ENCODE measurements at places on chromosomes 11 and 22. TPM values are rescaled to one million over a fixed set of nuclear protein-coding genes. Genes with fewer than 3 reads are reported as not detected.

DNA sequence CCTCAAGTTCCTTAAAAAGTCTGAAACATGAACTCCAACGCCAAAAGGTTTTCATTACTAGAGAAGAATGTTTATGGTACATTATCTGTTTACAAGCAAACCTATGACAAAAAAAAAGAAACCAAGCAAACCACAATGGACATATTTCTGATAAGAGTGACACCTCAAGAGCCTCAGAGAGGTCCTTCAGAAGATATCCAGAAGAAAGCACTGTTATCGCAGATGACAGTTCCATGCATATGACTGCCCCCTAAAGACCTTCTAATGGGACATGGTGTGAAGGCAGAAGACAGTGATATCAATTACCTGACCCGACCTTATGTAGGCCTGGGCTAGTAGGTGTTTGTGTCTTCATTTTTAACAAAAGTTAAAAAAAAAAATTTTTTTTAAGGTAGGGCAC is 3.1 kb downstream of the HDHD5 start:
- H3K36me3 ChIP-seq: no peaks in the 10 kb centered on the region
- no peaks in the 10 kb centered on the region for H3K27me3 ChIP-seq
- DNase-seq: no peak
- H3K27ac ChIP-seq: no peak overlapping the region

GRCh38 chr11:95505927-95506426 is 275.0 kb upstream of the SESN3 start:
- no peak overlapping the region for H3K27ac ChIP-seq
- H3K4me1 ChIP-seq: no peaks in the 10 kb centered on the region
- no peak for DNase-seq
- no peaks in the 10 kb centered on the region for H3K27me3 ChIP-seq
- H3K4me3 ChIP-seq: no peak overlapping the region

DNA sequence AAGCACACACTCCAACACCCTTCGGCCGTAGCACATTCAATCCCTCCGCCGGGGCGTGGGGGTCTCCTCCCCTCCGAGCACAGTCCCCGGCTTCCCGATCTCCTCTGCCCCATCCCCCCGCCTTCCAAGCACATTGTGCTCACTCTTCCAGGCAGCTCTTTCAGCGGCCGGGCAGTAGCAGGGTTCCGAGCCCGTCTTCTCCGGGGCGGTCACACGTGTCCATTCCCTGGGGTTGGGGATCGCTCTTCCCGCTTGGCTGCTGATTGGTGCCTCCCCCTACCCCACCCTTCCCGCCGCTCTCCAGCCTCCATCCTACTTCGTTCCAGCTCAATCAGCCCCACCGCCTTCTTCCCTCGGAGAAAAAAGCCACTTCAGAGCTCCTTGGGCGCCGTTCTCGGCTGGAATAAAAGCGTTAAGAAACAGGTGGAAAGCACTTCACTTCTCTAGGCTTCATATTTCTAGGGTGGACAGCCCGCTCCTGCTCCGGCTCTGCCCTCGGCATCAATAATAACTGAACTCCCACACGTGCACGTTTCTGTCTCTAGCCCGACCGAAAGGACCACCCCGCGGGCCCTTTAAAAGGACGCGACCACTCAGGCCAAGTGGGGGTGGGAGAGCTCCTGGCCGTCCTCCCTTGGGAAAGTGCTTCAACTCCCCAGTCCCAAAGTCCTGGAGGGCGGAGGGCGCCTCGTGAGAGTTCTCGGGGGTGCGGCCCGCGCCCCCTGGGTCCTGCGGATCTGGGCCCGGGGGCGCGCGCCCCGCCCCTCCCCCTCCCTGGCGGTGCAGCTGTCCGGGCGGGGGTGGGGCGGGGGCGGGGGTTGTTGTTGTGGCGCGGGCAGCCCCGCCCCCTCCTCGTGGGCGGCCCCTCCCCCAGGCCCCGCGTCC is 464 bp upstream of the CECR2 start:
- H3K4me3 ChIP-seq: no peak overlapping the region
- H3K27ac ChIP-seq: no peak overlapping the region
- peaks cover 49% of the 10 kb centered on the region for H3K27me3 ChIP-seq
- no peak for DNase-seq
- H3K4me1 ChIP-seq: peaks cover 13% of the 10 kb centered on the region

- no peaks in the 10 kb centered on the region for H3K27me3 ChIP-seq
- H3K27ac ChIP-seq: no peak overlapping the region
- no peaks in the 10 kb centered on the region for H3K36me3 ChIP-seq
- no peak overlapping the region for H3K4me3 ChIP-seq
Measured at GRCh38 chr11:1448882-1449281, 37.7 kb downstream of the MOB2 start.

GRCh38 chr11:20869123-20869522 is 199.7 kb downstream of the NELL1 start:
- H3K4me1 ChIP-seq: no peaks in the 10 kb centered on the region
- H3K36me3 ChIP-seq: no peaks in the 10 kb centered on the region
- H3K27me3 ChIP-seq: no peaks in the 10 kb centered on the region

Gene PIK3C2A
- 148 TPM for total RNA-seq

Gene PTPN5
- not detected for total RNA-seq

GRCh38 chr11:124896071-124896750 is 1.5 kb downstream of the ROBO4 start:
- H3K27me3 ChIP-seq: no peaks in the 10 kb centered on the region
- peak overlapping the region; percentile 88 for H3K4me3 ChIP-seq
- H3K4me1 ChIP-seq: peaks cover 75% of the 10 kb centered on the region

GRCh38 chr11:29272019-29272654 is 744.7 kb downstream of the KCNA4 start:
- no peaks in the 10 kb centered on the region for H3K4me1 ChIP-seq
- no peaks in the 10 kb centered on the region for H3K27me3 ChIP-seq
- no peak overlapping the region for H3K4me3 ChIP-seq
- no peak overlapping the region for H3K27ac ChIP-seq
- DNase-seq: peak; percentile 59

DNA sequence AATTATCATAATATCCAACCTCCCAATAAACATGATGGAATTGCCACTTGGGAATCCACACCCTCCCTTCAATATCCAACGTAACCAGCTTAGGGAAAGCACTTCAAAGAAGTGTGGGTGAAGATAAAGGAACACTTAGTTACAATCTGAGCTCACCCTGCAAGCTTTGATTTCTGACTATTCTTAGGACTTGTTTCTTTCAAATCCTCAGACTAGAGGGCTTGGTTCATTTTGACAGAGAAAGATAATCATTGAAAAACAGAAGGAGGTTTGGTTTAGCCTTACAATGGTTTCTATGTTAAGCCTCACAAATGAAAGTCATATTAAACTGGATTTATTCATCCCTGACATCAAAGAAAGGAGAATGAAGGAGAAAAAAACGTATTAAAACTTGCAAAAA is 57.9 kb upstream of the SYT13 start:
- no peaks in the 10 kb centered on the region for H3K36me3 ChIP-seq
- H3K27me3 ChIP-seq: peaks cover 9% of the 10 kb centered on the region
- no peak overlapping the region for H3K4me3 ChIP-seq
- DNase-seq: no peak

Gene MTNR1B
- not detected for total RNA-seq

DNA sequence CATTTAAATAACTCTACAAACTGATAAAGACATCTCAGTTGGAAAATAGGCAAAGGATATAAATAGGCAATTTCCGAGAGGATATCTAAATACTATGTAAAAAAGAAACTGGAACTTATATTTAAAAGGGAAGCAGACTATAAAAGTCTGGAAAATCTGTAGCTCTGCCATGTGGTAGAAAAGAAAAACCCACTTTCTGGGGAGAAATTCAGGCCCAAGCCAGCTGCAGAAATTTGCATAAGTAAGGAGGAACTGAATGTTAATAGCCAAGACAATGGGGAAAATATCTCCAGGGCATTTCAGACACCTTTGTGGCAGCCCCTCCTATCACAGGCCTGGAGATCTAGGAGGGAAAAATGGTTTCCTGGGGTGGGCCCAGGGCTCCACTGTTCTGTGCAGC is 97.8 kb upstream of the ZBED5 start:
- no peaks in the 10 kb centered on the region for H3K4me1 ChIP-seq
- DNase-seq: no peak

DNA sequence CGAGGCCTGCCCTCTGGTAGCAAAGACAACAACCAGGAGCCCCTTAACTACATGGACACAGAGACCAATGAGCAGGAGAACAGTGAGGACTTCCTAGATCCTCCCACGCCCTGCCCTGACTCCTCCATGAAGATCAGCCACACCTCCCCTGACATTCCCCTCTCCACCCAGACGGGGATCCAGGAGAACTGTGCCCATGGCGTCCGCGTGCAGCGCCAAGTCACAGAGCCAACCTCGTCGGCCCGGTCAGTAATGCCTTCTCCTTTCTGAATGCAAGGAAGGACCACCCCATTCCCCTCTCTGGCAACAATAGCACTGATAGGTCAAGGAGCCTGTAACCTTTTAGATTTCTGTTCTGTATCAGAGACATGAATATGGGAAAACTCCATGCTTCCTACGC is 51.4 kb downstream of the SYT9 start:
- H3K4me3 ChIP-seq: no peak overlapping the region
- H3K27me3 ChIP-seq: no peaks in the 10 kb centered on the region
- no peak overlapping the region for H3K27ac ChIP-seq
- no peaks in the 10 kb centered on the region for H3K36me3 ChIP-seq

DNA sequence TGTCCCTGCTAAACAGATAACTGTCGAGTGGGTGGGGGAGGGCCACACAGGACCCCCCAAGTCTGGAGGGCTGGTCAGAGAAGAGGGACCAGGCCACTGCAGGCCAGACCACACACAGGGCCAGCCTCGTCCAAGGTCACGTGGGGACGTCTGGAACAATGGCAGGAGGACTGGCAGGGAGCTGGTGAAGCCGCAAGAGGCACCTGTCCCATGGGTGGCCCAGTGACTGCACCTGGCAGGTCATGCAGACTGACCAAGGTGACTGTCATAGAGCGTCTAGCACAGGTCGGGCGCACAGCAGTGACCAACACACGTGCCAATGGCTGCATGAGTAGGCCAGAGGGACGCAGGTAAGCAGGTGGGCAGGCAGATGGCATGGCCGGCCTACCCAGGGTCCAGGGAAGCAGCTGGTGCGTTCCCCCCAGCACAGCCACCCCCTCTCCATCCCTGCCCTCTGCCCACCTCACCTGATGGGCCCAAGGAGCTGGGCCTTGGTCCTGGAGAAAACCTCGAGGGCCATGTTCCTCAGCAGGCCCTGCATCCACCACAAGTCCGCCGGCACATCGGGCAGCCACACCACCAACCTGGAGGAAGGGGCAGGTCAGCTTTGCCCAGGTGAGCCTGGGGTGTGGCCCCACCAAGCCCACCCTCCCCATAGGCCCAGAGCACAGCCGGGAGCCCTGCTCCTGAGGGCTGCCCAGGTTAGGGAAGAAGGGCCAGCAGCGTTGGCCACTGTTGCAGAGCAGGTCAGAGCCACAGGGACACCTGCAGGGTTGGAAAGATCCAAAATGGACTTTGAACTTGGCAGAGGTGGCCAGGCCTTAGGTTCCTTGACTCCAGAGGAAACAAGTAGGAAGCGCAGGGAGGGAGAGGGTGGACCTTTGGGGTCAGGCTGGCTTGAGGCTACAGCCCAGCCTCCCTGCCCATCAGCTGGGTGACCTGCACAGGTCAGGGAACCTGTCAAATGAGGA is 10.4 kb downstream of the PNPLA5 start:
- no peaks in the 10 kb centered on the region for H3K4me1 ChIP-seq
- no peak for DNase-seq
- no peaks in the 10 kb centered on the region for H3K36me3 ChIP-seq

GRCh38 chr11:2929950-2930703 is 907 bp upstream of the PHLDA2 start:
- no peaks in the 10 kb centered on the region for H3K27me3 ChIP-seq
- peak overlapping the region; percentile 78 for H3K27ac ChIP-seq
- H3K4me1 ChIP-seq: peaks cover 26% of the 10 kb centered on the region
- peak; percentile 59 for DNase-seq

Gene C1QTNF4
- total RNA-seq: 1.8 TPM

Gene MPEG1
- not detected for total RNA-seq

GRCh38 chr11:94046796-94047195 is 25.6 kb downstream of the HEPHL1 start:
- H3K4me3 ChIP-seq: no peak overlapping the region
- no peaks in the 10 kb centered on the region for H3K27me3 ChIP-seq
- no peak overlapping the region for H3K27ac ChIP-seq
- DNase-seq: no peak

DNA sequence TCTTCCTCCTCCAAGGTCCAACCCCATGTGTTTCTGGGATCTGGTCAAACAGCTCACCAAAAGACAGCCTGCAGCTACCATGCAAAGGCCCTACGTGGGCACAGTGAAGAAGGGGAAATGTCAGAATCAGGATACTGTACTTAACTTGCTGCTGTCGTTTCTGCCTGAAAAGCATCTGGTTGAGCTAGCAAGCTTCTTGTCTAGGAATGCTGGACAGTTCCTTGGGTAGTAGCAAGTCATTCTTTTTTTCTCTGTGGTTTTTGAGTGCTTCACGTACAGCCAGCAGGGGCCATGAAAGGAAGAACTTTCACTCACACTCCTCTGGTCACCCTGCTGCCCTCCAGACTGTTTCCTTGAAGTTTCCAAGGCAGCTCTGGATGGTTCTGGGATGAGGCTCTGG is 24.7 kb downstream of the RCOR2 start:
- no peaks in the 10 kb centered on the region for H3K27me3 ChIP-seq
- DNase-seq: no peak
- H3K27ac ChIP-seq: no peak overlapping the region
- peaks cover 9% of the 10 kb centered on the region for H3K36me3 ChIP-seq

- no peak overlapping the region for H3K27ac ChIP-seq
- no peaks in the 10 kb centered on the region for H3K4me1 ChIP-seq
- no peaks in the 10 kb centered on the region for H3K36me3 ChIP-seq
- DNase-seq: no peak
- H3K27me3 ChIP-seq: no peaks in the 10 kb centered on the region
Measured at GRCh38 chr11:70525466-70525865, 127.1 kb downstream of the CTTN start.
